ENCODE measurements at places on chromosomes 13 and 19.
A peak's percentile ranks its signal among the peaks of the same experiment; 100 is the strongest.

DNA sequence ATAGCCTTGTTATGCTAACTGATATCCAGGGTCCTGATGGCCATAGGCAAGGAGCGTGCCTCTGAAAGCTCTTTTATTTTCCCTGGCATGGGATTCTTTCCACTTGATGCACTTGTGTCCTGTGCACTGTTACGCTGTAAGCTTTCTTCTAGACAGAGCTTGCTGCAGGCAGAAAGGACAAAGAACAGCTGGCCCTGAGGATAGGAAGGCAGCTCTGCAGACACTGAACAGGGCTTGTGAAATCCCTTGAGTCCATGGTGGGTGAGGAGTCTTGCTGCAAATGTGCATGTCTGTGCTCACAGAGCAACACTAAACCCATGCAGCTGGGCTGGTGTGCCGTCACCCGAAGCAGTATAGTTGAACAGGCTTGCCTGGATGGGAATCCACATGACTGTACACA, 126.6 kb downstream of the AKAP11 start:
- no peak for DNase-seq

DNA sequence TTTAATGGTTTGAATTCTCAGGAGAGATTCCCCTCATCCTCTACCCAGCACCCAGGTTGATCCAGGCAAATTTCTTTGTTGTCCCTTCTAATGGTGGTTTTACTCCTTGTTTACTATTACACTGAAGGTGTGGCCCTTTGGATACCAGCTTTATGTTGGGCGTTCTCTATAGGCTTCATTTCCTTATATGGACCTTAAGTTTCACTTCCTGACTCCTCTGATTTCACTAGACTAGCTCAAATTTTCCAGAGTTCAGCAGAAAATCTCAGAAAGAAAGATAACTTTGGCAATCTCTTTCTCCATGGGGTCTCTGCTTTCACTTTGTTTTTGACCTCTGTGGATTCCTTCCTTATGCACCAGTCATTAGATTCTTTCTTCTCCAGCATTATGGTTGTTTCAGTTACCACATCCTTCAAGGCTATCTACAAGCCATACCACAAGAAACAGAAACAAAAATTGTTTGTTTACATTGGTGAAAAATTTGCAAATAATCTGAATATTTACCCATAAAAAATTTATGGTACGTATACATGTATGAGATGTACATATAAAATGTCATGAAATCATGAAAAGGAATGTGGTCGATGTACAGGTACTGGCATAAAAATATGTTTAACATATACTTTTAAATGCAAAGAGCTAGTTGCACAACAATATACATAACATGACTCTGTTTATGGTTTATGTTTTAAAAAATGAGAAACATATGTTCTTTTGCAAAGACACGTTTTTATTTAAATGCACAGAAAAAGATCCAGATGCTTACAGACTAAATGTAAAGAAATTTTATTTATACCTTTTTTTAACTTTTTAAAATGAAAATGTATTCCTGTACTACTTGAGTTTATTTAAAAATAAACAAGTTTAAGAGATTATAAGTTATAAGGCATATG, 212.6 kb downstream of the LACC1 start:
- DNase-seq: no peak

GRCh38 chr13:114065926-114066774, 66.3 kb downstream of the RASA3 start:
- no peak for DNase-seq

DNA sequence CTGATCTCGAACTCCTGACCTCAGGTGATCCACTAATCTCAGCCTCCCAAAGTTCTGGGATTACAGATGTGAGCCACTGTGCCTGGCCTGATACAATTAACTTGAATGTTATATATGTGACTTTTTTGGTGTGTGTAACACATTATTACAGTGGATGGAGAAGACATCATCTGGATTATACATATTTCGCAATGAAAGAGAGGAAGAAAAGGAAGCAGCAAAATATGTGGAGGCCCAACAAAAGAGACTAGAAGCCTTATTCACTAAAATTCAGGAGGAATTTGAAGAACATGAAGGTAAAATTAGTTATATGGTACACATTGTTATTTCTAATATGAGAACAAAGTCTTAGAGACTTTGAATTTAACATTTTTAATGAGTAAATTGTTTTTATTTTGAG, 55.5 kb downstream of the BRCA2 start:
- DNase-seq: no peak

DNA sequence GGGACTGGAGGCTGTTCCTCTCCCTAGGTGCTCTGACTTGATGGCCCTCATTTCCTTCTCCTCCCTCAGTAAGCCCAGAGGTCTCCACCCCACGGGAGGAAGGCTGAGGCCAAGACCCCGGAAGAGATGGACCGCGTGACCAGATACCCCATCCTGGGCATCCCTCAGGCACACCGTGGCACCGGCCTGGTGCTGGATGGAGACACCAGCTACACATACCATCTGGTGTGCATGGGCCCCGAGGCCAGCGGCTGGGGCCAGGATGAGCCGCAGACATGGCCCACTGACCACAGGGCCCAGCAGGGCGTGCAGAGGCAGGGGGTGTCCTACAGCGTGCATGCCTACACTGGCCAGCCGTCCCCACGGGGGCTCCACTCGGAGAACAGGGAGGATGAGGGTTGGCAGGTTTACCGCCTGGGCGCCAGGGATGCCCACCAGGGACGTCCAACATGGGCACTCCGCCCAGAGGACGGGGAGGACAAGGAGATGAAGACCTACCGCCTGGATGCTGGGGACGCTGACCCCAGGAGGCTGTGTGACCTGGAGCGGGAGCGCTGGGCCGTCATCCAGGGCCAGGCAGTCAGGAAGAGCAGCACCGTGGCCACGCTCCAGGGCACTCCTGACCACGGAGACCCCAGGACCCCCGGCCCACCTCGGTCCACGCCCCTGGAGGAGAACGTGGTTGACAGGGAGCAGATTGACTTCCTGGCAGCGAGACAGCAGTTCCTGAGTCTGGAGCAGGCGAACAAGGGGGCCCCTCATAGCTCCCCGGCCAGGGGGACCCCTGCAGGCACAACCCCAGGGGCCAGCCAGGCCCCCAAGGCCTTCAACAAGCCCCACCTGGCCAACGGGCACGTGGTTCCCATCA, 6.1 kb downstream of the MISP start:
- no peak for DNase-seq

- no peak for DNase-seq
Observed at GRCh38 chr13:67792151-67792676, 562.1 kb upstream of the PCDH9 start.

GRCh38 chr13:114102521-114103288, 29.7 kb downstream of the RASA3 start:
- DNase-seq: no peak

- DNase-seq: peak; percentile 1
Observed at GRCh38 chr19:33395561-33396550, 22.3 kb downstream of the CEBPG start.

DNA sequence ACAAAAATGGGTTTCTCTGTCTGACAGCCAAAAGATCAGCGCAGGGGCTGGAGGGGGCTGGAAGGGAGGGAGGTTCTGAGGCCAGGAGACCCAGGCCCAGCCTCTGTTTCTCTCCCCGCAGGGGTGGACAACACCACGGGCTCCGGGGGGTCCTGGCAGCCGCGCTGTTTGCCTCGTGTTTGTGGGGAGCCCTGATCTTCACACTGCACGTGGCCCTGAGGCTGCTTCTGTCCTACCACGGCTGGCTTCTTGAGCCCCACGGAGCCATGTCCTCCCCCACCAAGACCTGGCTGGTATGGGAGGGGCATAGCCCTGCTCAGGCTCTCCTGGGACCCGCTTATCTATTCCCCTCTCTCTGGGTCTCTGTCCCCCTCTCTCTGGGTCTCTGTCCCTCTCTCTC, 9.6 kb downstream of the CPT1C start:
- DNase-seq: no peak

DNA sequence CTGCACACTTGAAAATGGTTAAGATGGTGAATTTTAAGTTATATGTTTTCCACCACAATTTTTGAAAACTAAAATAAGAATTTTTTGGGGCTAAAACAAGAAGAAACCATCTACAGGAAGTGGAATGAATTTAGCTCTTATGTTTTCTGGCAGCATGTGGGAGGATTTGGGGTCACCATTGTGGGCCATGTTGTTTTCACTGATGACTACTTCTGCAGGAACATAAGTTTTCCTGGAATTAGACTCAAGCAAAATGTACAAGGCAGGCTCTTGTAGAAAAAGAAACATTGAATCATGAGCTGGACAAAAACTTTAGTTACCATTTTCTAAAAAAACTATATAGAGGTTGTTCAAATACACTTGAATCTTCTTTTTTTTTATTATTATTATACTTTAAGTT, 125.3 kb upstream of the C1QTNF9B start:
- no peak for DNase-seq

GRCh38 chr19:14979476-14980255, at the start of gene SLC1A6:
Gene SLC1A6, minus strand, starts transcription at chr19:14979864. Its CDS starts 6,954 bp downstream, at chr19:14972910.
- no peak for DNase-seq

DNA sequence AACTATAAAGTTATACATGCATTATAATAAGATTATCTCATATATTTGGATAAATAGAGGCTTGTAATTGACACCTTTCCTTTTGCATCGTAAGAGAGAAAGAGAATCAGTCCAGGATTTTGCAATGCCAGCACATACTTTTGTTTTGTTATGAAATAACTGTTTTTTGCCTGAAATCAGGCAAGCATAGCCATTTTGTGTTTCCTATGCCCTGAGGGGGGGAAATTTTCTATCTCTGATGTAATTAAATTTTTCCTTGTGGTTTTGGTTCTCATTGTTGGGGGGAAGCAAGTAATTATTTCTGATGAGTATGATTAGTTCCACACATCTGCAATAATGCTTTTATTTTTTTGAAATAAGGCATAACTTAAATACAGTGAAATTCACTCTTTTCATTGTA, 229.4 kb downstream of the NDFIP2 start:
- no peak for DNase-seq

- no peak for DNase-seq
Observed at GRCh38 chr19:3737487-3738205, 23.8 kb downstream of the APBA3 start.

GRCh38 chr13:70023516-70023915, 84.1 kb upstream of the ATXN8OS start:
- DNase-seq: no peak

DNA sequence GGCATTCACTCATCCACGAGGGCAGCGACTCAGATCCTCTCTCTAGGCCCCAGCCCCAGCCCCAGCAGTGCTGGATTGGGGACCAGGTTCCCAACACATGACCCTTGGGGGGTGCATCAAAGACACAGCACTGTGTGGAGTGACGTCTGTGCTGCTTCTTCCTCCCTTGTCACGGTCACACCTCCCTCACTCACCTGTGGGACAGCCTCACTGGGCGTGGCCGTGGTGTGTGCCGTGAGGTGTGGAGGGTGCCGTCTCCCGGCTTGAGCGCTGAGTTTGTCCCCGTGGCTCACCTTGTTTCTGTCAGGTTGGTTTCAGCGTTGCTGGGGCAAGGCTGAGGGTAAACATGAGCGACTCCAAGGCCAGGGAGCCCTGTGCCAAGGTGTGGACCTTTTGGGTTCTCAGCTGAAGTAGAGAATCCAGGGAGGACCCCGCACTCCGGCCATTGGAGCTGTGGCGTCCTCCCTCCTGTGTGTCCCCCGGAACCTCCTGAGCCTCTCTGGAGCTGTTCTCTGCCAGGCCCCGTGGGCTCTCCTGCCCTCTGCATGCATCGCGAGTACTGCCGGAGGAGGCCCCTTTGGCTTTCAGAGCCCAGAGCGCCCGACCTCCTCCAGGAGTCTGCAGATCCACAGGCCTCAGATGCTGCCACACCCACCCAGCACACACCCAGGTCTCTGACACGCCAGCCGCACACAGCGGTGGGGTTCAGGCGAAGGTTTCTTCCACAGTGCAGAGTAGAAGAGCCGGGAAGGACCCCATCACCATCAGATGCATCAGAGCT, 33.6 kb downstream of the CSNK1G2 start:
- DNase-seq: no peak

GRCh38 chr13:20332361-20333096, 100.4 kb upstream of the GJB6 start:
- DNase-seq: no peak

DNA sequence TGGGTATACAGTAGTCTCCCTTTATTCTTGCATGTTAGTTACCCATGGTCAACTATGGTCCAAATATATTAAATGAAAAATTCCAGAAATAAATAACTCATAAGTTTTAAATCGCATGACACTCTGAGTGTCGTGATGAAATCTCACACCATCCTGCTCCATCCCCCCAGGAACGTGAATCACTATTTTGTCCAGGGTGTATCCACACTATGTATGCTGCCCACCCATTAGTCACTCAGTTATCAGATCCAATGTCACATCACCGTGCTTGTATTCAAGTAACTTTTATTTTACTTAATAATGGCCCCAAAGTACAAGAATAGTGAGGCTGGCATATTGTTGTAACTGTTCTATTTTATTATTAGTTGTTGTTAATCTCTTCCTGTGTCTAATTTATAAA, 115.8 kb upstream of the SERP2 start:
- no peak for DNase-seq

- peak; percentile 32 for DNase-seq
Observed at GRCh38 chr13:100899720-100900316, 225.2 kb upstream of the TMTC4 start.

GRCh38 chr19:21498651-21499050, 6.8 kb upstream of the ZNF429 start:
- DNase-seq: no peak

GRCh38 chr13:109592770-109593169, 193.6 kb downstream of the IRS2 start:
- no peak for DNase-seq

- no peak for DNase-seq
Observed at GRCh38 chr13:114001331-114002008, 27.6 kb upstream of the C13orf46 start.

DNA sequence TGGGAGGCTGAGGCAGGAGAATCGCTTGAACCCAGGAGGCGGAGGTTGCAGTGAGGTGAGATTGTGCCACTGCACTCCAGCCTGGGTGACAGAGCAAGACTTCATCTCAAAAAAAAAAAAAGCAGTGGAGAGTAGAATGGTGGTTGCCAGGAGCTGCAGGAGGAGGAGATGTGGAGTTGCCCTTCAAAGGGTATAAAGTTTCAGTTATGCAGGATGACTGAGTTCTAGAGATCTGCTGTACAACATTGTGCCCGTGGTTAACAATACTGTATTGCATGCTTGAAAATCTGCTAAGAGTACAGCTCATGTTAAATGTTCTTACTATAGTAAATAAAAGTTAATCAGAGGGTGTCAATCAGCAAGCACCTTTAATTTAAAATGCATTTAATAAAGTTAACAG, 28.4 kb upstream of the LATS2 start:
- DNase-seq: no peak

- no peak for DNase-seq
Observed at GRCh38 chr19:1311543-1312091, 25.9 kb downstream of the EFNA2 start.

DNA sequence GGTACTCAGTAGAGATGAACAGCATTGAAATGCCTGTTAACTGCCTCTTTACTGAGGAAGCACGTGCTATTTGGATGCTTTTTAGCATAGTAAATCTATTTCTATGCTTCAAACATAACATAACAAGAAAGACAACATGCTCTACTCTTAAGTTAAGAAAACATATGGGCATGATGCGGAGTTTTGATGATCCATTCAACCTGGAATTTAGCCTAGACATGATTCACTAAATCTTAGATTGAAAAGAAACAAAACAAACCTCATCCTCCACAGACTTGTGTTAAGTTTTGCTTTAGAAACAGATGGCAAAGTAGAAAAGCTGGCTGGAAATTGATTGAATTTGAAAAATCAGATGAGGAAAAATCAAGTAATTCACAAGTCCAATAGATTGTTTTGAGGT, 593.8 kb downstream of the OLFM4 start:
- no peak for DNase-seq
